Hepatocyte (in vitro differentiated cells): ENCODE measurements at places on chromosomes 13 and 19. TPM values are rescaled to one million over a fixed set of nuclear protein-coding genes. Genes with fewer than 3 reads are reported as not detected.

Gene HNRNPUL1
- 92.8 and 98.5 TPM in 2 replicates for total RNA-seq

Gene PSG2
- total RNA-seq = not detected in 2 replicates

Gene TBXA2R
- total RNA-seq = 0.12 and 0.70 TPM in 2 replicates

DNA sequence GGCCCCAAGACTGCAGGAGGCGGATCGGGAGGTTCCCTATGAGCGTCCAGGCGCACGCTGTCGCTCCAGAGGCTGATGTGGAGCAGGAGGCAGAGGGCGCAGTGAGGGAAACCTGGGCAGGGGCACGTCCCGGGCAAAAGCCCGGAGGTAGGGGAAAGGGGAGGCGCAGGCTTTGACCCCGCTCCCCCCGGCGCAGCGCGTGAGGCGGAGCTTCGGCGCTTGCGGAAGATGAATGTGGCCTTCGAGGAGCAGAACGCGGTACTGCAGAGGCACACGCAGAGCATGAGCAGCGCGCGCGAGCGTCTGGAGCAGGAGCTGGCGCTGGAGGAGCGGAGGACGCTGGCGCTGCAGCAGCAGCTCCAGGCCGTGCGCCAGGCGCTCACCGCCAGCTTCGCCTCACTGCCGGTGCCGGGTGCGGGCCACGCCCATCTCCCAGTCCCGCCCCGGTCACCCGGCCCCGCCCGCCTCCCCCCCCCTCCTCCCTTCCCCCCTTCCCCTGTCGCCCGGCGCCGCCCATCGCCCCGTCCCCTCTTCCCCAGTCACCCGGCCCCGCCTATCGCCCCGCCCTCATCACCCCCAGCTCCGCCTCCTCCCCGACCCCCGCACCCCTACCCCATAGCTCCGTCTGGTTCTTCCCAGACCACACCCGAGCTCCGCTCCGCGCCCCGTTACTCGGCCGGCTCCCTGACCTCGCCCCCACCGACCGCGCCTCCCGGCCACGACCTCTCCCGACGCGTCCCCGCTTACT is 4.1 kb downstream of the HMG20B start:
- H3K4me3 ChIP-seq = no peak overlapping the region
- DNase-seq = peak; percentile 88
- no peak overlapping the region for H3K27ac ChIP-seq
- peaks cover 9% of the 10 kb centered on the region for H3K4me1 ChIP-seq
- H3K27me3 ChIP-seq = no peaks in the 10 kb centered on the region

DNA sequence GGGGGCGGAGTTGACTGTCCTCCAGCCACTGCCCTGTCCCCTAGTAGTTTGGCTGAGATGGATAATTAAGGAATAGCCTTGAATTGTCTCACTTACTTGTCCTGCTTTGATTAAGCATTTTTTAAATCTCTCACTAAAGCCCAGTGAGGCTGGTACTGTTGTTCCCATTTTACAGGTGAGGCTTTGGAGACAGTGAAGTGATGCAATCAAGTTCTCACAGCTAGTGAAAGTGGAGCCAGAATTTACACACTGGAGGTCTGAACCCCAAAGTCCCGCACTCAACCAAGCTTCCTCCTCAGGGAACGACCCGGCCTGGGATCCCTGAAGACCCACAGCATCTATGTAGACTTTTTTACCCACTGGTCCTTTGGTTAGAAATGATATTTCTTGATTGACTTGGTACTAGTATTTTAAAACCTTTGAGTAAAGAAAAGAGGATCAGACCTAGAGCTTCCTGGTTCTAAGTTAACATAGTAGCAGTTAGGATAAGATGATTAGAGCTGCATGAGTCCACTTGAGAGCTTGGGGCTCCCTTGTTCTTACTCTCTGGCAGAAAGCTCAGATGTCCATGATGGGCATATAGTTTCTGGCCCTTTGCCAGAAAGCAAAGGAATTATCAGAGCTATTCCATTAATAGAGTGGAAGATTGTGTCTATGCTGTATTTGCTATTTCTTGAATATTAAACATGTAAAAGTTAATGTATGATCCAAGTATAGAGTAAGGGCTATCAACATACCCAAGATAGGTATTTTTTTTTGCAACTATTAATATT is 154.3 kb downstream of the LMO7 start:
- H3K27ac ChIP-seq = no peak overlapping the region
- peaks cover 25% of the 10 kb centered on the region for H3K4me1 ChIP-seq
- no peaks in the 10 kb centered on the region for H3K36me3 ChIP-seq
- no peak overlapping the region for H3K4me3 ChIP-seq
- no peak for DNase-seq

GRCh38 chr13:41742917-41743552 is 217.9 kb downstream of the VWA8 start:
- H3K4me3 ChIP-seq = no peak overlapping the region
- H3K27me3 ChIP-seq = no peaks in the 10 kb centered on the region
- no peaks in the 10 kb centered on the region for H3K4me1 ChIP-seq

- H3K36me3 ChIP-seq = no peaks in the 10 kb centered on the region
- no peaks in the 10 kb centered on the region for H3K27me3 ChIP-seq
- no peak overlapping the region for H3K4me3 ChIP-seq
- no peak for DNase-seq
Observed at GRCh38 chr13:23771552-23771951, 117.6 kb downstream of the MIPEP start.

DNA sequence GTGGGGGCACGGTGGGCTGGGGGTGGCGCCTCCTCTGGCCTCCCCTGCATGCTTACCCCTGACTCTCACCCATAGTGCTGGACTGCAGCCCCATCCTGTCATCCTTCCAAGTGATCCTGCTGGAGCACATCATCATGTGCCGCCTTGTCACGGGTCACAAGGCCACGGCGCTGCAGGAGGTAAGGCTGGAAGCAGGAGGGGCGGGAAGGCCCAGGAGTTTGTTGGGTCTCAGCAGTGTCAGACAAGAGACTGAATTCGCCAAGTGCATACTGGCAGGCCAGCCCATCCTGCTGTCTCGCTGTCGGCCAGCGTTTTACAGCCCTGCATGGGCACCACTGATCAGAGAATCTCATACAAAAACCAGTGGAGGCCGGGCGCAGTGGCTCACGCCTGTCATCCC is 23.1 kb downstream of the MAU2 start:
- H3K4me3 ChIP-seq = no peak overlapping the region
- DNase-seq = no peak
- H3K36me3 ChIP-seq = no peaks in the 10 kb centered on the region
- H3K4me1 ChIP-seq = no peaks in the 10 kb centered on the region
- no peaks in the 10 kb centered on the region for H3K27me3 ChIP-seq

GRCh38 chr13:24287748-24288287 is 21.6 kb upstream of the C1QTNF9 start:
- no peaks in the 10 kb centered on the region for H3K4me1 ChIP-seq
- no peak overlapping the region for H3K27ac ChIP-seq
- no peak overlapping the region for H3K4me3 ChIP-seq
- no peaks in the 10 kb centered on the region for H3K27me3 ChIP-seq
- no peaks in the 10 kb centered on the region for H3K36me3 ChIP-seq

- H3K36me3 ChIP-seq = no peaks in the 10 kb centered on the region
- H3K27me3 ChIP-seq = no peaks in the 10 kb centered on the region
- no peak overlapping the region for H3K4me3 ChIP-seq
Observed at GRCh38 chr13:103324641-103325040, 258.4 kb upstream of the SLC10A2 start.
